Upper lobe of right lung (tissue), 1 donor: ENCODE measurements at places on chromosomes 12 and 14. TPM values are rescaled to one million over a fixed set of nuclear protein-coding genes. Genes with fewer than 3 reads are reported as not detected.

- H3K27ac ChIP-seq, result no peak overlapping the region
- no peaks in the 10 kb centered on the region for H3K27me3 ChIP-seq
- H3K4me3 ChIP-seq, result no peak overlapping the region
- DNase-seq, result no peak
- H3K36me3 ChIP-seq, result no peaks in the 10 kb centered on the region
Measured at GRCh38 chr12:3107954-3108353, 30.8 kb downstream of the TSPAN9 start.

- no peak for DNase-seq
- H3K36me3 ChIP-seq, result no peaks in the 10 kb centered on the region
- H3K27ac ChIP-seq, result no peak overlapping the region
- H3K4me1 ChIP-seq, result no peaks in the 10 kb centered on the region
- no peak overlapping the region for H3K4me3 ChIP-seq
Measured at GRCh38 chr12:110921262-110921661, 883 bp upstream of the MYL2 start.

GALNT16 gene
- 3.0 TPM for total RNA-seq

CLEC9A gene
- total RNA-seq, result 0.43 TPM

DTX1 gene
- 5.1 TPM for total RNA-seq
